ENCODE measurements at places on chromosomes 4 and X.

DNA sequence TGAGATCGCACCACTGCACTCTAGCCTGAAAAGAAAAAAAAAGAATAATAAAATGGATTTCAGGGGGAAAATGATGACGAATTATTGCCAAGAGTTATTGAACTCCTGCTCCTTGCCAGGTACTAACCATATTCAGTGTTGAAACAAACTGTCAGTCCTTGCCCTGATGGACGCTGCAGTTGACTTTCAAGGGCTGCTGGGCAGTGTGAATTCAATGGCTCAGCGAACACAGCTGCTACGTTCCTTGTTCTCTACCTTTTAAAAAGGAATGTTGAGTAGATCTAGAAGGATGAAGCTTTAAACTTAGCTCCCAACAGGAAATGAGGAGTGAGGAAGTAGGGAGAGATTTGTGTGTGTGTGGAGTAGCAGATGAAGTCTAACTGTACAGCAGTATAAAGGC lies 2.7 kb downstream of the LIMCH1 start:
- no peak for DNase-seq

- DNase-seq = no peak
These were observed 68.8 kb downstream of the NPY1R start for GRCh38 chr4:163263606-163264005.

DNA sequence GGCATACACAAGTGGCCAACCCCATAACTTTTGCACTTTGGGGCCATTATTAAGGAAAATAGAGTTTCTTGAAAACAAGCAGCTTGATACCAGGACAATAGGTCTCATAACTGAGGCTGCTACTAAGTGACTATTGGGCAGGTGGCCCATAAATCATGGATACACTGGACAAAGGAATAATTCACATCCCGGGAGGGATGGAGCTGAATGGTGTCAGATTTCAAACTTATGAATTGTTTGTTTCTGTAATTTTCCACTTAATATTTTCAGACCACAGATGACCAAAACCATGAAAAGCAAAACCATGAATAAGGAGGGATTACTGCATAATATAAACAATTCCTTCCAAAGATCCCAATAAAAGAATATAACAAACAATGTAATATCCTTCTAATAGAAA lies 114.4 kb downstream of the WDFY3 start:
- peak; percentile 16 for DNase-seq

DNA sequence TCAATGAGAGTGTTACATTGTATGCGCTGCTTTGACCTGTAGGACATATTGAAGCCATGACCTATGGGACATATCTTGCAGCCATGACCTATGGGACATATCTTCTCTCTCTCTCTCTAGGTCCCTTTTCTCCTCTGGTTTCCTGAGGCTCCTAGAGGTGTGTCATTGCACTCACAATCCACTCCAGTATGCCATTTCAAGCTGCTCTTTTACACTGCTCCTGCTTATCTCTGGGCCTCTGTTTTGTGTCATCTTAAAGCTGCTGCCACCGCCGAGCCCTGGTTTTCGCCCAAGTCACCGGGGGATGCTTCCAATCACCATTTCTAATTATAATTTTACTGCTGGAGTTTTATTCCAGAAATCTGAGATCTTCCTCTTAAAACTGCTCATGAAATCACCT lies 336.1 kb downstream of the GALNTL6 start:
- DNase-seq = no peak
